ENCODE measurements at places on chromosomes 7 and 10. TPM values are rescaled to one million over a fixed set of nuclear protein-coding genes. Genes with fewer than 3 reads are reported as not detected.

- no peak for DNase-seq
Observed at GRCh38 chr7:90938371-90938770, 325.9 kb upstream of the FZD1 start.

Gene CH25H
- total RNA-seq, result 0.25 TPM

- no peak for DNase-seq
Observed at GRCh38 chr10:117334066-117334465, 41.2 kb downstream of the PDZD8 start.

Gene SLC26A4
- total RNA-seq, result 0.40 TPM

Gene PDE6C
- total RNA-seq, result not detected

DNA sequence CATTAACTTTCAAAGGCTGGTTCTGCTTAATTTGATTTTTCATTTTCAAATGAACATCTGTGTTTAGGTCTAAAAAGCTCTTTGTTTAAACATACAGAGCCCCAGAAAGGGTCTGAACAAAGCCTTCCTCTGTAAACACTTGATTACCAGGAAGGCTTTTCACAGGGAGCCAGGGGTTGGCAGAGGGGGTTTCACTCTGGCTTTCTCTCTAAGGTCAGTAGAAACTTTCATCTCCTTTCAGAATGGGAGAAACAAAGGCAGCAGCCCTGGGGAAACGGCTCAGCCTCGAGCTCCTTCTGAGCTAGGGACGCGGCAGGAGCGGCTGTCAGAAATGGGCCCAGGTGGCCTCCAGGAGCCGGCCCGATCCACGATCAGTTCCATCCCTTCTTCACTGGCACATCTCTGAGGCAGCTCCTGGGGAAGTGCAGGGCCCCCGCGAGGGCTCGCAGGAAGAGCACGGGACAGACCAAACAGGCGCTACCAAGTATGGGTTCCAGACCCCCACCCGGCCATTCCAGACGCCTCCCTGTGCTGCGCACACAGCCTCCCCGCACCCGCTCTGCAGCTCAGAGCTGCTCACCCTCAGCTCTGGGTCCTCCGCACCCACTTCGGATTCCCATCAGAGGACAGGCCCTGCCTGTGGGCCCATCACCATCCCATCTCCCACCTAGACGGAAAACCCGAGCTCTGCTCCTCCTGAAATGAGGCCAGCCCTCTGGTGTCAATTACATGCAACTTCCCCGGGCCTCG, 124.1 kb downstream of the MAD1L1 start:
- DNase-seq, result no peak

- no peak for DNase-seq
Observed at GRCh38 chr10:75425291-75426079, 5.9 kb upstream of the LRMDA start.

- no peak for DNase-seq
Observed at GRCh38 chr7:116777651-116778281, 84.6 kb upstream of the CAPZA2 start.

Gene TMEM213
- total RNA-seq, result not detected

DNA sequence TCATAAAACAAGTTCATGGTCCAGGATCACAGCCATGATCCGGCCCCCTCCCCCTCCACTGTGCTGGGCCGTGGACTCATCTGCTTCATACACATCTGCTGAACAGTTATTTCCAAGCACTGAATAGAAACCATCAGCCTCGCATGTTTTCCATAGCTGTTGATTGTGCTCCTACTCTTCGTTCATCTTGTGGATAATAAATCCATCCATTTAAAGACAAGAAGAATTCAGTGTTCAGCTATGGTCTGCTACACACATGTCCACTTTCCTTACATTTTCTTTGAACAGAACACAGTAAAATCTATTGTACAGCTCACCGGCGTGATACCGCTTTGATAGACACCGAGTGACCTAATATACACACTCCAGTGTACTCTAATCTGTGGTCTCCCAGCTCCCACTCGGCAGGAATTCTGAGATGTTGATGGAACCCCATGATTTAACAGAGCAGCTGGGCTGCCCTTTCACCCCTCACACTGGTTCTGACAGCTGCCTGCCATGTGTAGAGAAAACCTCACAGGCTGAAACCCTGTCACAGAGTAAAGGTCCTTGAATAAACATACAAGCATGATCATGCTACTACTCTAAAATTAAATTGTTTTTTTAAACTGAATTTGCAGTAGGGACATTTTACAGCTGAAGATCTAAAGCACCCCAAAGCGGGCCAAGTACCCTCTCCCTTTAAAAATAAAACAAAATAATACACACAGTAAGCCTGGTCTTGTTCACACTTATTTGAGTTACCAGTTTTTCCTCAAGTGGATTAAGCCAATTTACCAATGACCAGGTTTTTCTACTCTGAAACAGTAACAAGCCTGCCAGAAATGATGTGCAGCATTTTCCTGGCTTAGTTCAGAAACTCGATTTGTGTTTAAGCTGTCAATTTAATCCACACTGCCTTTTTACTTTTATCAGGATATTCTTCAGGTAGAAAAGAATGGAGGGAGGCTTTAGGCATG, 95.1 kb upstream of the FZD1 start:
- DNase-seq, result no peak

DNA sequence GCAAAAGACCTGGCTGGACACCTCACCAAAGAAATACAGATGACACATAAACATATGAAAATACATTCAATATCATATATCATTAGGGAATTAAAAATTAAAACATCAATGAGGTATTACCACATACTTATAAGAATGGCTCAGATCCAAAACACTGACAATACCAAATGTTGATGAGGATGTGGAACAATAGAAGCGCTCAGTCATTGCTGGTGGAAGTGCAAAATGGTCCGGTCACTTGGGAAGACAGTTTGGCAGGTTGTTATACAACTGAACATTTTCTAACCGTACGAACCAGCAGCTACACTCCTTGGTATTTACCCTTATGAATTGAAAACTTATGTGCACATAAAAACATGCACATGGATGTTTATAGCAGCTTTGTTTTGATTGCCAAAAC, 38.5 kb downstream of the ZMYND11 start:
- no peak for DNase-seq

DNA sequence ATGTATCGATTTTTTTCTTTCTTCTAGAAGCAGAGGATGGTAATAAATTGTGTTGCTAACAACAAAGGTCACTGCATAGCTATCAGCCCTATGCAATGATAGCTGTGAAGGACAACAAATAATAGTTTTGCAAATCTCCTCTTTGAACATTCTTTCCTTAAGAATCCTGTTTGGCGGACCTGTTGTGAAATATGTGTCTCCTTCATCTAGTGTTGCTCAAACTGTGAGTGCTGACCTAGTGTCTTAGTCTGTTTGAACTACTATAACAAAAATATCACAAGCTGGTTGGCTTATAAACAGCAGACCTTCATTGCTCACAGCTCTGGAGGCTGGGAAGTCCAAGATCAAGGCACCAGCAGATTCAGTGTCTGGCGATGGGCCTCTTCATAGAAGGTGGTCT, 53.7 kb downstream of the CAV1 start:
- no peak for DNase-seq

DNA sequence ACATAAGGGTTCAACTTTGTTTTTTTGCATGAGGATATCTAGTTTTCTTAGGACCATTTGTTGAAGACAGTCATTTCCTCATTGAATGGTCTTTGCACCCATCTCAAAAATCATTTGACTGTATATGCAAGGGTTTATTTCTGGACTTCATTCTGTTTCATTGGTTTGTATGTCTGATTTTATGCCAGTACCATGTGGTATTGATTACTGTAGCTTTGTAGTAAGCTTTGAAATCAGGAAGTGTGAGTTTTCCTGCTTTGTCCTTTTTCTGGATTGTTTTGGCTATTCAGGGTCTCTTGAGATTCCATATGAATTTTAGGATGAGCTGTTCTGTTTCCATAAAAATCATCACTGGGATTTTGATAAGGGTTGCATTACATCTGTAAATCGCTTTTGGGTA, 63.9 kb downstream of the SND1 start:
- DNase-seq, result no peak

Gene NPFFR1
- total RNA-seq, result 0.02 TPM

DNA sequence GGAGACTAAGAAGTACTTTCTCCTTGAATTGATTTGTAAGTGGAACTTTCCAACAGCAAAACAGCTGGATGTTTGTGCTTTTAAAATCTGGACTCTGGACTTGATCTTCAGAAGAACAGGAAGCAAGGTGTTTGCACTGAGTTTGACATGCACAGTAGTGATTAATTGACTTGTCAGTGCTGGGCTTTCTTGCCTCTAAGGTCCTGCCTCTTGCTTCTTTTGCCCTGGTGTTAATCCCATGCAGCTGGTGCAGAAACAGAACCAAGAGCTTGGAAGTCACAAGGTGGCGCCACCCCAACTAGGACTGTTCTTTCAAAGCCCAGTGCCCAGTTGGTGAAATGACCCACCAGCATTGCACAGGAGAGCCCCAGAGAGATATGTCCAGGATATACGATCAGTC, 66.8 kb upstream of the SEPHS1 start:
- no peak for DNase-seq

Gene DGKI
- total RNA-seq, result 0.47 TPM
